Small intestine (tissue), 16 donors: ENCODE measurements at places on chromosomes 3 and 15. TPM values are rescaled to one million over a fixed set of nuclear protein-coding genes. Genes with fewer than 3 reads are reported as not detected.
A peak's percentile ranks its signal among the peaks of the same experiment; 100 is the strongest.

GRCh38 chr3:176934698-176935097 lies 262.6 kb downstream of the TBL1XR1 start:
- no peak for DNase-seq

- no peak for DNase-seq
These were observed 215.1 kb downstream of the MYRIP start for GRCh38 chr3:40024526-40024925.

GRCh38 chr15:91049378-91050127 lies 27.2 kb upstream of the VPS33B start:
- peak; percentile 86 for DNase-seq

DNA sequence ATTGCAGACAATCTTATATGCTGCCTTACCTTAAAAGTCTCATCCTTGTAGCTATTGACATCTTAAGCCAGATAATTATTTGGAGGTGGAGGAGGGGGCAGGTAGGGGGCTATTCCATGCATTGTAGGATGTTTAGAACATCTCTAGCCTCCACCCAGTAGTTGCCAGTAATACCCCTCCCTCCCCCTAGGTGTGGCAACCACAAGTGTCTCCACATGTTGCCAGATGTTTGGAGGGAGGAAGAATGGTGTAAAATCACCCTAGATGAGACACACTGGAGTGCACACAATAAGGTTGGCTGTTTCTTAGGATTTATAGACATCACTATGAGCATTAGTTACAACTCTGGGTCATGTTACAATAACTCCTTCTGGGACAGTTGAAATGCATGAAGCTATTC lies 27.4 kb downstream of the GORASP1 start:
- DNase-seq = no peak

GRCh38 chr15:22806664-22807063 lies 20.2 kb downstream of the NIPA1 start:
- no peak for DNase-seq

- no peak for DNase-seq
These were observed 160.6 kb upstream of the RGMA start for GRCh38 chr15:93249623-93250022.

DNA sequence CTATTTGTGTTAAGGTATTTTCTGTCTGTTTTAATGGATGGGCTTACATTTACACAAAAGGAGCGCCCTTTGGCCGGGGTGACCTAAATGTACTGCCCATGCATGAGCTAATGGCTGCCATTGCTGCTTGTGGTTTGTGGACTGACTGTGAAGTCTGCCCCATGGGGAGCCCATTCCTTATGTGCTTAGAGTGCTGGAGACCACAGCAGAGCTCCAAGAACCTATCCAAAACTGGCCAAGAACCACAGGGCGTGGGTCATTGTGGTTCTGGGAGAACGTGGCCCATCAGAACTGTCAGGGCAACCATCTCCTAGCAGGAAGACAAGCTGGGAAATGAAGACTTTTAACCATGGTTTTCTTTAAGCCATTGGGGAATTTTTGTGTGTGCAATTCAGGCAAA lies 105.3 kb downstream of the CHDH start:
- no peak for DNase-seq

- no peak for DNase-seq
These were observed 517.1 kb upstream of the CCDC54 start for GRCh38 chr3:106860182-106860581.

DNA sequence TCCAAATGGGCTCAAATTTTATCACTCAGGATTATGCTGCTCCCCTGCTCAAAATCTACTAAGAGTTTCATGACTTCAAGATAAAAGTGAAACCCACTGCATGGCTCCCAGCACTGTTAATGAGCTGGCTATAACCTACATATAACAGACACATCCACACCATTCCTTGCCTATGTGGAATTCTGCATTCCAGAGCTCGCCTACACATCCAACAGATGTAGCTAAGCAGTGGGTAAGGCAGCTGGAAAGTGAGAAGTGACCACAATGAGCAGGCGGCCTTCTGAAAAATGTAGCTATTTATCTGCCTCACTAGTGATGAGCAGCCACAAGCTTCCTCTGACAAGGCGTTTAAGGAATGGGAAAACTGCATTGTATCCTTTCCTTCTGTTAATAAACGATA lies 92.0 kb upstream of the TRIM42 start:
- no peak for DNase-seq

GRCh38 chr15:74383695-74384565 lies 16.5 kb upstream of the CYP11A1 start:
- no peak for DNase-seq

GRCh38 chr3:99761415-99762165 lies 56.1 kb upstream of the CMSS1 start:
- DNase-seq = no peak

- DNase-seq = no peak
These were observed 49.2 kb downstream of the LRRK1 start for GRCh38 chr15:100968050-100968966.

The FBXW12 gene
- not detected for polyA plus RNA-seq

The GOLGA6D gene
- polyA plus RNA-seq = 0.07 TPM

The B4GALT4 gene
- 26.2 TPM for polyA plus RNA-seq

The PIERCE2 gene
- 6.7 TPM for polyA plus RNA-seq
